ENCODE measurements at places on chromosomes 4 and X. TPM values are rescaled to one million over a fixed set of nuclear protein-coding genes. Genes with fewer than 3 reads are reported as not detected.

PCDH11X gene
- 0.99 TPM for total RNA-seq

ARHGEF38 gene
- total RNA-seq = not detected

OTUD6A gene
- total RNA-seq = not detected

SLC16A2 gene
- 14.5 TPM for total RNA-seq

THOC2 gene
- 33.2 TPM for total RNA-seq

KDR gene
- total RNA-seq = 102 TPM
